ENCODE measurements at places on chromosomes 7 and 10.

DNA sequence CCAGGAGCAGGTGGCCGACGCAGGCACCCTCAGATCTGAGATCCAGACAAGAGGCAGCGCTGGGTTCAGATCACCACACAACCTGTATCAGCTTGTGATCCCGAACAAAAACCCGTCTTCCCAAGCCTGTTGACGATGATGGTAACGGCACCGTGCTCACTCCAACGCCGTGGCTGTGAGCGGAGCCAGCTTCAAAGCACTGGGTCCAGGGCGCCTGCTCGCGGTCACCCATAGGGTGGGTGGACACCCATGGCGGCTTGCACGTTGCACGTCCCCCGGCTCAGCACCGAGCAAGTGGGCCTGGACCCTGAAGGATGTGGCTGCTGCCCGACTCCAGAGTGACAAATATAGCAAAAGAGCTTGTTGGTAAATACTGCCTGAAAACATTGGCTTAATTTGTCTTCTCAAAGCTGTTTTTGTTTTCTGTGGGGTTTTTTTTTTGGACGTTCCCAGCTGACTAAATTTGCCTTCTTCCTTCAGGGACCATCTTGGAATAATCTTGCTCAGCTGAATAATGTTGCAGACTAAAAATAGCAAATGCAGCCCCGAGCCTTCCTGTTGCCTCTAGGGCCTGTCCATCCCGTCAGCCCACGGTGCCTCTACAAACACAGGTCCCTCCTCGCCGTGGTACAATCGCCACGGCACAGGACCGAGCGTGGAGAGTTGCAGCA, 41.0 kb downstream of the FOXK1 start:
- H3K27ac ChIP-seq, result peak overlapping the region; percentile 19
- no peak for DNase-seq
- H3K36me3 ChIP-seq, result no peaks in the 10 kb centered on the region
- H3K4me3 ChIP-seq, result no peak overlapping the region

- no peak for DNase-seq
- H3K27me3 ChIP-seq, result peaks cover 32% of the 10 kb centered on the region
- H3K4me3 ChIP-seq, result no peak overlapping the region
- no peaks in the 10 kb centered on the region for H3K36me3 ChIP-seq
- no peaks in the 10 kb centered on the region for H3K4me1 ChIP-seq
Measured at GRCh38 chr7:55099821-55100543, 81.2 kb downstream of the EGFR start.

GRCh38 chr7:27316311-27316710, 73.7 kb downstream of the EVX1 start:
- no peak for DNase-seq
- no peaks in the 10 kb centered on the region for H3K4me1 ChIP-seq
- peaks cover 14% of the 10 kb centered on the region for H3K36me3 ChIP-seq
- H3K27me3 ChIP-seq, result peaks cover 20% of the 10 kb centered on the region
- H3K27ac ChIP-seq, result no peak overlapping the region

DNA sequence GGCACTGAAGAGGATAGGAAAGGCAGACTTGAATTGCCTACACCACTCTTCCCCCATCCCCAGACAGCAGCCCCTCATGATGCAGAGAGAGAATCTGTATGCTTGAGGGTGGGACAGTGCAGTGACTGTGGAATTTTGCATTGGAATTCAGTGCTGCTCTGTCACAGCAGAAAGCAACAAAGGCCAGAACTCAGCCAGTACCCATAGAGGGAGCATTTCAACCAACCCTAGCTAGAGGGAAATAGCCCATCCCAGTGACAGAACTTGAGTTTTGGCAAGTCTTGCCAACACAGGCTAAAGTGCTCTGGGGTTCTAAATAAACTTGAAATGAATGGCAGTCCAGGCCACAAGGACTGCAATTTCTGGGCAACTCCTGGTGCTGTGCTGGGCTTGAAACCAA, 80.4 kb downstream of the TES start:
- no peak overlapping the region for H3K4me3 ChIP-seq
- H3K27ac ChIP-seq, result no peak overlapping the region
- H3K4me1 ChIP-seq, result no peaks in the 10 kb centered on the region
- peaks cover 32% of the 10 kb centered on the region for H3K27me3 ChIP-seq
- H3K36me3 ChIP-seq, result no peaks in the 10 kb centered on the region

- H3K27me3 ChIP-seq, result no peaks in the 10 kb centered on the region
- H3K36me3 ChIP-seq, result no peaks in the 10 kb centered on the region
- H3K27ac ChIP-seq, result no peak overlapping the region
- no peak for DNase-seq
Measured at GRCh38 chr7:140080919-140081318, 18.2 kb upstream of the PARP12 start.

- no peak overlapping the region for H3K4me3 ChIP-seq
- no peaks in the 10 kb centered on the region for H3K36me3 ChIP-seq
- H3K27me3 ChIP-seq, result no peaks in the 10 kb centered on the region
- no peak overlapping the region for H3K27ac ChIP-seq
- no peak for DNase-seq
- H3K4me1 ChIP-seq, result peaks cover 3% of the 10 kb centered on the region
Measured at GRCh38 chr10:7272008-7272407, 138.8 kb downstream of the SFMBT2 start.

GRCh38 chr7:46707973-46708372, 786.9 kb upstream of the IGFBP3 start:
- no peaks in the 10 kb centered on the region for H3K36me3 ChIP-seq
- H3K27ac ChIP-seq, result no peak overlapping the region
- DNase-seq, result no peak
- no peak overlapping the region for H3K4me3 ChIP-seq
- H3K4me1 ChIP-seq, result no peaks in the 10 kb centered on the region

- no peak for DNase-seq
- H3K27ac ChIP-seq, result no peak overlapping the region
- peaks cover 21% of the 10 kb centered on the region for H3K27me3 ChIP-seq
Measured at GRCh38 chr7:134879815-134880475, 100.5 kb downstream of the CALD1 start.

GRCh38 chr10:51861731-51862130, 162.3 kb upstream of the CSTF2T start:
- H3K36me3 ChIP-seq, result no peaks in the 10 kb centered on the region
- no peak for DNase-seq
- H3K4me3 ChIP-seq, result no peak overlapping the region
- no peaks in the 10 kb centered on the region for H3K4me1 ChIP-seq
- no peaks in the 10 kb centered on the region for H3K27me3 ChIP-seq
